Mammary epithelial cell (primary cell): ENCODE measurements at places on chromosomes 11 and 22. TPM values are rescaled to one million over a fixed set of nuclear protein-coding genes. Genes with fewer than 3 reads are reported as not detected.

Gene CHST1
- polyA plus RNA-seq, result 0.02 TPM

Gene RAD9A
- 15.4 TPM for polyA plus RNA-seq

Gene CD59
- 1,397 TPM for polyA plus RNA-seq

Gene SMTNL1
- not detected for polyA plus RNA-seq

Gene UBXN1
- 61.8 TPM for polyA plus RNA-seq

Gene TTC36
- not detected for polyA plus RNA-seq

Gene OR10A4
- not detected for polyA plus RNA-seq

Gene TMEM45B
- polyA plus RNA-seq, result 0.80 TPM

Gene GGT1
- polyA plus RNA-seq, result 14.6 TPM

Gene SCN4B
- 4.5 TPM for polyA plus RNA-seq
